ENCODE measurements at places on chromosomes 12 and 14.

GRCh38 chr12:51867371-51867770 lies 18.9 kb upstream of the FIGNL2 start:
- no peak for DNase-seq

DNA sequence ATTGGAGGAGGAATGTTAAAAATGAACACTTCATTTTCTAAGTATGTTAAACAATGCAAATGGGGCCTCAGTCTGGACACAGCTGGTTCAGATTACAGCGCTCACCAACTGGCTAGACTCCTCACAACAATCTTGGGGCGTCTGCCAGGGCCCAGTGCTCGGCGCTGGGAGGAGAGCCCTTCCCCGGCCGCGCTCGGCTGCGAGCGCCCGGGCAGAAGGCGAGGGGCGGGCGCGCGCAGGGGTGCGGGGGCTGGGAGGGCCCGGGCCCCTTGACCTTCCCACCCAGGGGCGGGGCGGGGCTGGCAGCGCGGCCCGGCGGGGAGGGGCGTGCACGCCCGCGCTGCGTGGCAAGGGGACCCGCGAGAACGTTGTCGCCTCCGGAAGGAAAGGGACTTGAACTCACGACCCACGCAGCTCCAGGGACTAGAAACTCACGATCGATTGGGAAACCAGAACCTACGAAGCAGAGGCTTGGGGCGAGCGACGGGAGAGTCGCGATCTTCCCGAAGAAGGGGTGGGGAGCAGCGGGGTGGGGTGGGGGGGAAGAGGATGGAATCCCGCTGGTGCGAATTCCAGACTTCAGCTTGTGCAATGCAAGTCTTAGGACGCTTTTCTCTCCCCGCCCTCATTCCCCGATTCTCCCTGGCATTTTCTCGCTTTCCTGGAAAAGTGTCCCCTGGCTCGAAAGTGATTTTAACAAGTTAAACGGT lies at the start of gene FBLN5:
Gene FBLN5 (minus strand): TSS at position 220 of the 710 bp plus-strand sequence. CDS start 465 bp downstream, outside the sequence.
- peak; percentile 58 for DNase-seq

- DNase-seq: no peak
Observed at GRCh38 chr12:27123642-27124041, 41.3 kb upstream of the C12orf71 start.

GRCh38 chr12:85568395-85569103 lies 267.7 kb downstream of the RASSF9 start:
- DNase-seq: no peak

- DNase-seq: no peak
Observed at GRCh38 chr12:40834321-40834720, 142.1 kb downstream of the CNTN1 start.

GRCh38 chr12:1978078-1978862 lies 26.0 kb downstream of the DCP1B start:
- no peak for DNase-seq

DNA sequence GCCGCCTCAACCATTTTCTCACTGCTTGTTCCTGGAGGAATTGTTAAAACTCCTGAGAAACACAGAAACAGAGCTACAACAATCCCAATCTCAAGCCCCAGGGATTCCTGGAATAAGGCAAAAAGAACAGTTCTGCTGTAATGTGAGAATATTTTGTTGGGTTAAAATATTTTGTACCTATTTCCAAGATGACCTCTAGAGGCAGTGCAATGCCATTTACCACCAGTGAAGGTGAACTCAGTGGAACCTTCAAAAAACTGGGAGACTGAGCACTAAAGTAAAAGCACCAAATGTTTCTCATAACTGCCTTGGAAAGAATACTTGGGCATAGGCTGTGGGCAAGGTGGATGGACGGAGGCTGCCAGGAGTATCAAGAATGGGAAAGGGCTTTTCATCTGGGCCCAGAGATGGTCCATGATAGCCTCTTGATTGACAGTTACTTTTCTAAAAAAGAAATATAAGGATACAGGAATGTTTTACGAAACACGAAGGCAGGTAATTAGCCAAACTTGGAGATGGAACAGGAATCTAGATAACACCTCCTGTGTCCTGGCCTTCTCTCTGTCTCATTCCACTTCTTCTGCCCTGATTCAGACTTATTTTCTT lies 334.0 kb upstream of the FLRT2 start:
- DNase-seq: no peak

DNA sequence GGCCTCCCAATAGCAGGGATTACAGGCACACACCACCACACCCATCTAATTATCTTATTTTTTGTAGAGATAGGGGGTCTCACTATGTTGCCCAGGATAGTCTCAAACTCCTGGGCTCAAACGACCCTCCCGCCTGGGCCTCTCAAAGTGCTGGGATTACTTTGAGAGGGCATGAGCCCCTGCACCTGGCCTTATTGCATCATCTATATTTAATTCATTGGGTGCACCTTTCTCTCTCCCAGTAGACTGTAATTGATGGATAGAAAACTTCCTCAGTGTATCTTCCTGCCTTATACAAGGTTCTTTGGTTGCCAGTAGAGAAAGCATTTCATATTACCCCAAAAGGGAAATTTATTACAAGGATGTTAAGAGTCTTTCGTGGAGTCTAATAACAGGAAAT lies 8.9 kb upstream of the MORN3 start:
- no peak for DNase-seq

- DNase-seq: no peak
Observed at GRCh38 chr14:29518335-29518734, 409.3 kb downstream of the PRKD1 start.

- DNase-seq: peak; percentile 82
Observed at GRCh38 chr12:54017878-54018467, 9.2 kb downstream of the HOXC8 start.

DNA sequence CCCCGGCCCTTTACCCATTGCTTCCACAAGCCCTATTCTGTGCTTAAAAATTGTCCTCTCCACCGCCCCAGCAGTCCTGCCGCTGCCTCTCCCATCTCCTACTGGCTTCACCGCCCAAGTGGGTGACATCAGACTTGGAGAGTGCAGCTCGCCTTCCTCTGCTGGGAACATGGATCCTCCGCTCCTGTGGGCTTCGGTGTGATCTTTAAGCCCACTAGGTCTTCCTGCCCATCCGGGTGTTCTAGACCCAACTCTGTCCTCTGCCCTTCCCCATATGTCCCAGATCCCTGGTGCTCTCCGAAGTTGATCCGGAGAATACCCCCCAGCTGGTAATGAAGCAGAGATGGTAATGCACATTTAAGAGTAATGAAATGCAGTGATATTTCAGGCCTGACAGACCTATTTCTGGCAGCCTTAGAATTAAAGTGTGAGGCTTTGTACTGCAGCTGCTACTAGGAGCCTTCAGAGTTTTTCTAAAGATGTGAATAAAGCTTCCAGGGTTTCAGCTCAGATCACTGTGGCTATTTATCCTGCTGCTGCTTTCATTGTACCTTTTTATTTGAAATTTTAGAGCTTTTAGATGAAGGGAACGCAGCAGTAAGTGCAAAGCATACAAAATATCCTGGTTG lies 22.9 kb upstream of the CTDSP2 start:
- DNase-seq: no peak
